ENCODE measurements at places on chromosomes 12 and 14.

GRCh38 chr14:60840313-60840712, 105.8 kb downstream of the MNAT1 start:
- DNase-seq = no peak

DNA sequence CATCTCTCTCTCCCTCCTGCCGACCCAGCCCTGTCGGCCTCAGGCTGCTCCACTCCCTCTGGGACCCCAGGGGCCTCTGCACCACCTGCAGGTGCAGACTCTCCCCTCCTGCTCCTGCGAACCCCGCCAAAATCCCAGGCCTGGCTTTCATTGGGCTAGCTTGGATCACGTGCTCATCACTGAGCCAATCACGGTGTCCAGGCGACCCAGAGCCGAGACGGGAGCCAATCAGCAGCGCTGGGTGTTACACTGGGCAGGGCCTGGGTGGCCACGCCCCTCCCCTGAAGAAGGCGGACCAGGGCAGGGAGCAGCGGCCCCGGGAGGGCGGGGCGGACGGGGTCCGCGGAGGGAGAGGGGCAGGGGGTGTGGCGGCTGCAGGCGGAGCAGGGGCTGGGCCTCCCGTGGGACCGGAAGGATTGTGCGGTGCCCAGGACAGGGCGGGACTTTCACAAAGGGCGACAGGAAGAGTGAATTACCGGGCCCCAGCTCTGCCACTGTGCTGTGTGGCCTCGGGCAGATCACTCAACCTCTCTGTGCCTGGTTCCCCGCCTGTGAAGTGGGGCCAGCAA, 66.6 kb upstream of the FBRSL1 start:
- DNase-seq = no peak

GRCh38 chr14:104795781-104796686, 486 bp upstream of the AKT1 start:
- peak; percentile 55 for DNase-seq

GRCh38 chr12:4044101-4044500, 170.9 kb upstream of the PARP11 start:
- no peak for DNase-seq

DNA sequence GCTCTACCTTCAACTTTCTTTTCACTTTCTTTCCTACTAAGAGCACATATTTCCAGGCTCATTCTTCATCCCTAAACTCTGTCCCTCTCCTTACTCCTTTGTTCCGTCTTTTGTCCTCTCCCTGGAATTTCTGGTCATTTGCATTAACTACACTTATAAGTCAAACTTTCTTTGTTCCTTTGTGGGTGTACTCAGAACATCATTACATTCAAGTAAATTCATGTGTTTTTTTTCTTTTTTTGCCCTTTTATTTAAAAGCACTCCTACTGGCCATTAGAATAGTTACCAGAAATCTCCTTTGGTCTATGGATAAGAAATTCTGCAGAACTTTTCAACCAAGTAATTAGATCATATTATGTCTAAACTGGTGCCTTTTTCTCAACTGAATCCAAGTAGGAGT, 802.6 kb downstream of the DIO2 start:
- DNase-seq = no peak

- no peak for DNase-seq
Measured at GRCh38 chr12:13093191-13093847, 10.1 kb downstream of the GSG1 start.

DNA sequence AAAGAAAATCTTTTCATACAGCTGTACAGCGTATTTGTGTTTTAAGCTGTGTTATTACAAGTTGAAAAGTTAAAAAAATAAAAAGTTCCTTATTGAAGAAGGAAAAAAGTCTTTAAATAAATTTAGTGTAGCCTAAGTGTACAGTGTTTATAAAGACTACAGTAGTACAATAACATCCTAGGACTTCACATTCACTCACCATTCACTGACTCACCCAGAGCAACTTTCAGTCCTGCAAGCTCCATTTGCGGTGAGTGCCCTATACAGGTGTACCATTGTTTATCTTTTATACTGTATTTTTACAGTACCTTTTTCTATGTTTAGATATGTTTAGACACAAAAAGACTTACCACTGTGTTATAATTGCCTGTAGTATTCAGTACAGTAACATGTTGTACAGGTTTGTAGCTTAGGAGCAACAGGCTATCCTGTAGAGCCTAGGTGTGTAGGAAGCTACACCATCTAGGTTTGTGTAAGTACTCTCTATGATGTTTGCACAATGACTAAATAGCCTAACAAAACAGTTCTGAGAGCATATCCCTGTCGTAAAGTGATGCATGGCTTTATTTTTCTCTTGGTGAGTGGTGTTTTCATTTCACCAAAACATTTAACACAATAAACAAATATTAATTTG, 275.2 kb downstream of the DACT1 start:
- no peak for DNase-seq

GRCh38 chr12:64610079-64610659, at the start of gene RASSF3:
RASSF3 (plus strand) TSS chr12:64610495; CDS start chr12:64610633, 138 bp downstream.
- peak; percentile 66 for DNase-seq

DNA sequence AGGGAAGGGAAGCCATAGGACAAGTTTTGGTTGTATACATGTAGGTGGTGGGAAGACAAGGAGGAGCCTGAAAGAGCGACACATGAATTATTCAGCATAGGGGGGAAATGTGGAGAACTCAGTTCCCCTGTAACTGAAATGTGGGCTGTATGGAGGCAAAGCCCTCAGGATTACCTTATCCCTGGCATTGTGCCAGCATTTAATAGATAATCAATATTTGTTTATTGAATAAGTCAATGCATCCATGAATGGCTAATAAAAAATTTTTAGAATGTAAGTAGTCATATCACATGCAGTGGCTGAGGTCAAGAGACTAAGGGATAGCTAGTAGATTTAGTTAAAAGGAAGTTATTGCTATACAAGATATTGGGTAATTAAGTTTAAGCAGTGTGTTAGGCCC, 232.4 kb downstream of the SNAPC1 start:
- no peak for DNase-seq

- no peak for DNase-seq
Measured at GRCh38 chr12:124603831-124604251, 36.4 kb upstream of the NCOR2 start.

DNA sequence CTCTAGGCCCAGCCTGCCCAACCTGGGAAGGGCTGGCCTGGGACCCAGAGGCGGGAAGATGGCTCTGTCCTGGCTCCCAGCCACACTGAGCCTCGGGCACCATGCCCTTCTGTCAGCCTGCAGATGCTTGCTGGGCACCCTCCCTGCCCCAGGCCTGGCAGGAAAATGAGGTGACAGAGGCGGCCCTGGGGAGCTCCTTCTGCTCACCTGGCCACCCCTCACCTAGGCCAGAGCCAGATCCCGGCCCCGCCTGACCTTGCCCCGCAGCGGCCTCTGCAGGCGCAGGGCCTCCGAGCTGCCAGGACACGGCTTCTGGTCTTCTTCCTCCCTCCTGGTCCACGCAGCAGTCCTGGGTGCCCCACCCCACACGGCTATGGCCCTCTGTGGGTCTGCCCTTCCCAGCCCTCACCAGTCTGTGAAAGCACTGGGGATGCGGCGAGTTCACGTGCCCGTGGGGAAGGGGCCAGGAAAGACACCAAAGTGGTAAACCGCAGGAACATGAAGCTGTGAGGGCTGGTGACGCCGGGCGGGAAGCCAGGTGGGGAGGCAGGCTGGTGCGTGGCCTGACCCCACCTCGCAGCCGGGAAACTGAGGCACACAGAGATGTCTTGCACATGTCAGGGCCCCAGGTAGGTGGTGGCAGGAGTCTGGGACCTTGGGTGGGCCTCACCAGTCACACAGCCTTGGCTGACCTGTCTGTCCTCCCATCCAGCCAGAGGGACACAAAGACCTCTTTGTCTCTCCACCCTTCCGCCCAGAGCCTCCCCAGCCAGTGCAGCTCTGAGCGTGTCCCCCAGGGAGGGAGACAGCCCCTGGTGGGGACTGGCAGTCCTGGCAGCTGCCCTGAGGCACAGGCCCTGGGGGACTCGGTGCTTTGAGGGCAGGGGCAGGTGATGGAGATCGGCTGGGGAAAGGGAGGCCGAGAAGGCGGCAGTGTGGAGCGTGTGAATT, 12.8 kb downstream of the BAG5 start:
- DNase-seq = no peak

DNA sequence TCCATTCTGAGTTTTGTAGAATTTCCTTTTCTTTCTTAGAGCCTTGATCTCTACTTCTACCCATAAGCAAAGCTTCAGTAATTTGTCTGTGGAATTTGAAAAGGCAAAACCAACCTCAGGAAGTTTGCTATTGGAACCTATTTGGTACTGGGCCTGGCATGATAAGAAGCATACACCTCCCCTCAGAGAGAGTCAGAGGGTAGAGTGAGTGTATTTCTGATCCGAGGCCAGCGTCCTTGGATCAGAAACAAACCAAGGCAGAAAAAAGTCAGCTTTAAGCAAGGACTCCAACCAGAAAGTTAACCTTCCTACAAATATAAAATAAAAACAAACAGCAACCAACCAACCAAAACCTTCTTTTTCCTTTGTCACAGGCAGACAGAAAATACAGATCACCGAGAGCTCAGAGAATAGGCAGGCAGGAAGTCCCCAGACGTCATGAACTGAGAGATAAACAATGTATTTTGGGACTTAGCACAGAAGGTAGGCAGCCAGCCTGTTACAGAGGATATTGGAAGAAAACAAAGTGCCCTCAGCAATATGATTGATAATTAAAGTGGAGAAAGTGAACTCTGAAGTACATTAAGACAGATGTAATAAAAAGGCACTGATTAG, 141.5 kb downstream of the NEDD1 start:
- no peak for DNase-seq

DNA sequence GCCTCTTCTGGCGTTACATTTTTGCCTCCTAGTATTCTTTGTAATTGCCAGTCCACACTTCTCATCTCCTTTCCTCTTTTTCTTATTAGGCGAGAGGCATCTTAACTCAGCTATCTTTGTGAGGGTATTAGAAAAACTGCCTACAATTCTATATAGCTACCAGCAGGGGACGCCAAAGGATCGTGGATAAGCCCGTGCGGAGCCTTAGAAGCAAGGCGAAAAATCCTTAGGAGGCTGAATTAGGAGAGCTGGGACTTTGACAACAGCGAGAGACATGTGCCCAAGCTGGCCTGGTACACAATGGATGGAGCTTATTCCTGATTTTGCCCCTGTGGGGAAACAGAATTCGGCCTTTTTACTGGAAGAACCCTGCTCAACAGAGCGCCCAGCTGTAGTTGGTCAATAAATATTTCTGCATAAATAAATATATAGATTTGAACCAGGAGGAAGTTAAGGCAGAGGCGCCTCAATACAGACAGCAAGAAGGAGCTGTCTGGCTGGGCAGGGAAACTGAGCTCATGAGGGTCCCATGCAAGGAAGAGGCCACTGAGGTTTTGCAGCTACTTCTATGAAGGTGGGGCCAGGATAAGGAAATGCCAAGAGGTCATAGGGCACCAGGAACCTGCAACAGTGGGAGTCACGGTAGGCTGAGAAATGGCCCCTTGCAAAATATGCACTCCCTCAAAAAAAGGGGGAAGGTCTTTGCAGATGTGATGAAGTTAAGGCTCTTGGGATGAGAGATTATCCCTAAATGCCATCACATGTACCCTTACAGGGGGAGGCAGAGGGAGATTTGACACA, 14.6 kb upstream of the RBM19 start:
- no peak for DNase-seq

DNA sequence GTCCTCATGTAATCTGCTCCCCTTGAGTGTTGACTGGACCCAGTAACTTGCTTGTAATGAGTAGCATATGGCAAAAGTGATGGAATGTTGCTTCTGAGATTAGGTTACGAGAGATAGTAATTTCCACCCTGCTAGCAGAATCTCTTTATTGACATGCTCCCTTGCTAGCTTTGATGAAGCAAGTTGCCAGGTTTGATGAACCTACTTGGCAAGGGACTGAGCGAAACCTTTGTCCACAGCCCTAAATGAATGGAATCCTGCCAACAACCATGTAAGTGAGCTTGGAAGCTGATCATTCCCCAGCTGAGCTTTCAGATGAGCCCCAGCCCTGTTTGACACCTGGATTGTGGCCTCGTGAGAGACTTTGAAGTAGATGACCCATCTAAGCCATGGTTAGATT, 120.8 kb upstream of the PLXNC1 start:
- no peak for DNase-seq

- DNase-seq = no peak
Measured at GRCh38 chr14:74893614-74894091, 11.9 kb downstream of the DLST start.

- DNase-seq = no peak
Measured at GRCh38 chr14:61225344-61225743, 55.8 kb downstream of the TMEM30B start.

DNA sequence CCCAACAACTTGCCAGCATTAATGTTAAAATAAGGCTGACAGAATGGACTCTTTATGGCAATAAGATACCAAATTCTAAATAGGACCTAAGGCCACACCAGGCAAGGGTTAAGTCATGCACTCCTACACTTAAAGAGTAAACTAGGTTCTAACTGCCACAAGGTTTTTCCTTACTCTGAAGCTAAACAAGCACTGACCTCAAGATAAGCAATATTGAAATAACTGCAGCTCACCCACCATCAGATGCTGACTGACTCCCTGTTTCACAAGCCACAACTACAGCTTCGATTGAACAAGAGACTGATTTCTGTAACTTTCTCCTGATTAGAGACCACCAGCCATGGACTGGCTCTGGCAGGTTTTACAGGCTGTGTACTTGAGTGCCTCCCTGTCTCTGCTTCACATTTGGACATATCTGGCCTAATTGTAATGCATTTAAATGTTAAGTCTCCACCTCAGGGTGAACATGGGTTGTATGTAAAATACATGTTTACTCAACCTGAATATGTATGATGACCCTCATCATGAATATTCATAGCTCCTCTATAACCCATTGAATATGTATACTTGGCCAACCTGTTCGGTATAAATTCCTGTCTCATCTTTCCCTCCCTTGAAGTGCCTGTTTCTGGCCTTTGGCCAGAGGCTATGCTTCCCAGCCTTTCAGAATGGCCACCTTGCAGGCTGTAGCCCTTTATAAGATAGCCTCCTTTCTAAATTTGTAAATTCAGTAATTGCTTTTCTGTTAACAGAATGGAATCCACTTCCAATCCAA, 70.5 kb upstream of the DAAM1 start:
- DNase-seq = no peak

- no peak for DNase-seq
Measured at GRCh38 chr14:61636291-61636690, 59.0 kb upstream of the HIF1A start.

- no peak for DNase-seq
Measured at GRCh38 chr14:87049950-87050349, 943.0 kb downstream of the GALC start.

DNA sequence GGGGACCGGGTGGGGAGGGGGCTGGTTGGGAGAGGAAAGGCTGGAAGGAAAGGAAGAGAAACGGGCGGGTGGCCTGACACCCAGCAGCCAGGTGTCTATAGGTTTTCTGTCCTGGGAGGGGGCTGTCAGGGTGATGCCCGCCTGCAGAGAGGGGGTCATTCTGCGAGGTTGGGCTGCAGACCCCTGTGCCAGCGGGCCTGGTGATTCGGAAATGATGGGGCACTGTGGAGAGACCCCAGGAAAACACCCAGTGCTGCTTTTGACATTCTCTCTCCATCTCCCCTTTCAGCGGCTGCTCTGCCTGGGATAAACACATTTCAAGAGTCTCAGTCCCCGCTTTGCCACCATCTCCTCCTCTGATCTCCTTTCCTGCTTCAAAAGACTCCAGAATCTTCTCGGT, 168.5 kb upstream of the RTL1 start:
- DNase-seq = no peak
